HS-5 (cell line): ENCODE measurements at places on chromosomes 13 and 19.

- no peak for DNase-seq
Measured at GRCh38 chr19:42272535-42272897, 3.5 kb downstream of the CIC start.

DNA sequence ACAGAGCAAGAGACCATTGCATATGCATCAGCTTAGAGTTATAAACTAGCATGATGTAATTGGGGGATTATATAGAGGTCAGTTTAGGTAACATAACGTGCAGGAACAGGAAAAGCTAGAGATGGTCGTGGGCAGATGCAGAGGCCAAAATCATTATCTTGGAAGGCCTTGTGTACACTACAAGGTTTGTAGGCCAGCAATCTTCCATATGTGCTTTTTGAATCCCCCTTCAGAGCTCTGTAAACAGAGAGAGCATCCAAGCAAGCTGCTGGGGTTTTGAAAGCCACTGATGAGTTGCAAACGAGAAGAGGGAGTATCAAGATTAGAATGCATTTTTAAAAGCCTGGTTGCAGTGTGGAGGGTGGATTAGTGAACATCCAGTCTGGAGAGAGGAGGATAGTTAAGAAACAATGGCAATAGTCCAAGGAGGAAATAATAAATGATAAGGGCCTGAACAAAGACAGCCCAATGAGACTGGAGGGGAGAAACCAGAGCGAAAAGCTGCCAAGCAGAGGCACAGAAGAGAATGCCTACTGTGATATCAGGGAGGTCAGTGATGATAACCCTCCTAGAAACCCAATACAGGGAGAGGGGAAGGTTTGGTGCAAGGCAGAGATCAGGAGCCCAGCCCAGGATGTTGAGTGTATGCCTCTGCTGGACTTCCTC, 109.6 kb downstream of the ZAR1L start:
- DNase-seq: no peak

DNA sequence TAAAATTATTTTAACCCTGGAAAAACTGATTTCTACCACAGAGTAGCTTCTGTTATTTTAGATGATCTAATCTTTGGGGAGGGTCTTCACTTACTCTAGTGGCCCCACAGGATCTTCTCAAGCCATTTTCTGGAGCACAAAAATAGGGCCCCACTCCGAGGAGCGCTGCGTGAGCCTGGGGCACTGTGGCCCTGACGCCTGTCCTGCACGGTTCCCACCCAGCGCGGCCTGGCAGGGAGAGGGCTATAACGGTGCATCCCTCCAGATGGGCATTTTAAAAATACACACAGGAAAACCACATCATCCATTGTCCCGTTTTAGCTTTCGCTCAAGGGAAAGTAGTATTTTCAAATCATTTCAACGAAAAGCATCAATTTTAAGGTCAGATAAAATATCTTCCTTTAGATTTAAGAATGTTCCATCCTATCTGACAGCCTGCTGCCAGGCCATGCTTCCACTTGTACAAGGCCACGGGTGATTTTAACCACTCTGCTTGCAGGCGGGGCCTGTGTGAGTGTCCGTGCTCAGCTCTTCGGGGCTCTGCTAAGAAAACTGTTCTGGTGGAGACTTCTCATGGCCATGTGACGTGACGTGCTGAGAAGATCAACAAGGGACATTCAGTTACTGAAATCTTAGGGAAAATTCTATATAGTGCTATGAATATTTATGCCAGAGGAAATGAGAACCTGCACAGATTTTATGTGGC, 683.8 kb upstream of the SGCG start:
- no peak for DNase-seq

- no peak for DNase-seq
Measured at GRCh38 chr13:51768976-51769375, 35.0 kb downstream of the DHRS12 start.

GRCh38 chr19:40281381-40282208, 3.5 kb downstream of the AKT2 start:
- no peak for DNase-seq

GRCh38 chr19:50912727-50913716, 1.8 kb upstream of the KLK4 start:
- no peak for DNase-seq
